ENCODE measurements at places on chromosomes 13 and 19.
A peak's percentile ranks its signal among the peaks of the same experiment; 100 is the strongest.

- no peak for DNase-seq
Measured at GRCh38 chr19:2574478-2574931, 98.6 kb downstream of the GADD45B start.

DNA sequence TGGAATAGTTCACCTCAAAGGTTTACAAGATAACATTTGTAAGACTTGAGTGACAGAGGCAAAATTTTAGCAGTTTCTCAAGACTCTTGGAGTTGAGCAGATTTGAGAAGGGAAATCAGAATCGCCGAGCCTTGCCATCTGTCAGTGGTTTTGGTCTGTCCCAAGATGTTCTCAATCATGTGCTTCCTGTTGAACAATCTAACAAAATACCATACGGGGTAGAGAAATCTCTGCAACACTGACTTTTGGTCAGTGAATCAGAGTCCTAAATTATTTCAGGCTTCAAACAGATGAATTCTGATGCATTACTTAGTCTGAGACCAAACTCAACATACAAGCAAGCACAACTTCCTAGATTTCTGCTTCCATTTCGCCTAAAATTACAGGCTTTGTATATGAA, 3.8 kb downstream of the KCTD12 start:
- no peak for DNase-seq

DNA sequence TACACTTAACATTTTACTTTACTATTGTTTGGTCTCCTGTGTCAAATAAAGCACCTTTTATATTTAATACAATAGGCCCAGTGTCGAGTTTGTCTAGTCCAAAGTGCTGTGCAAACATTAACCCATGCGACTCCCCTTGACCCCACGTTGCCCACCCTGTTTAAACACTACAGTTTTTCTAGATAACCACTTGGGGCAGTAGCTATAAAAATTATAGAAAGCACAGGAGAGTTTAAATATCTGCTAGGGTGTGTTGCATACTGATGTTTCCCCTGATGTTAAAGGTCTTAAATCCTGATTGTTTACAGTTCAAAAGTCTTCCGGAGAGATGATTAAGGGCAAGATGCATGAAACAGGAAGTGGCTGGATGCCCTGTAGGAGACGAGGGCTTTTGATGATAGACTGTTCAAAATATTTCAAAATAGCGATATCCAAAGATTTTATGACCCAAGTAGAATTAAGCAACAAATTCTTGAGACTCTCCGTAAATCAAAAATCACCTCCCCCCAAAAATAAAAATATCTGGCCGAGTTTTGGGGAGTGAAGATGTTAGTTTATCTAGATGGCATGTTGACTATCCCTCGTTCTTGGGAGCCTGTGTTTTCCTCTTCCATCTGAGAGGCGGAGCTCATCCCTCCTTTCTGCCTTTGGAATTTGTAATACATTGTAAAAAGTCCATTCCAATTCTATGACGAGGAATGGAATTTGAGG, 167.1 kb downstream of the FGF9 start:
- DNase-seq: no peak

DNA sequence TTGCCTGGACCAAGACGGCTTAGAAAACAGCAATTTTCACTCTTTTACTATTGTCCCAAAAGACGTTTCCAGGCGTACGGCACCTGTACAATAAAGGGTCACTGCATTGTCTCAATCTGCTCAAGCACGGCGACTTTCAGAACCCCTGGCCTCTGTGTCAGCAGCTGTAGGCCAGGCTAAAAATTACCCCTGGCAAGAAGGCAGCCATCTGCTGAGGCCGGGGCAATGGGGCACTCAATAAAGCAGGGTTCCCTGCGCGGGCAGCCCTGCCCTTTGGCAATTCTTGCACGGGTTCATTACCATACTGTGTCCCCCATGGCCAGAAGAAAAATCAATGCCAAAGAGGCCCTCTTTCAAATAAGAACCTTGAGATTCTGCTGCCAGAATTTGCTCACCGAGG, 52.1 kb downstream of the STK24 start:
- DNase-seq: no peak

DNA sequence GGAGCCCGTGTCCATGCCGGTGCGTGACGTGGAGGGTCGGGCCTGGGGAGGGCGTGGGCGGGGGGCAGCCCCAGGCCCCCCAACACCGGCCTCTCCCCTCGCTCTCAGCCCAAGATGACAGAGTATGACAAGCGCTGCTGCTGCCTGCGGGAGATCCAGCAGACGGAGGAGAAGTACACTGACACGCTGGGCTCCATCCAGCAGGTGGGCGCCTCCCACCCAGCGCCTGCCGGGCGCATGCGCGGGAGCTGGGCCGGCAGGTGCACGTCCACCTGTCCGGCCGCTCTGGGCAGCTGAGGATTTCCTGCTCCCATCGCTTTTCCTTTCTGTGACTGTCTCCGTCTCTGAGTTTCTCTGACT, 49.8 kb downstream of the VAV1 start:
- DNase-seq: peak; percentile 37

DNA sequence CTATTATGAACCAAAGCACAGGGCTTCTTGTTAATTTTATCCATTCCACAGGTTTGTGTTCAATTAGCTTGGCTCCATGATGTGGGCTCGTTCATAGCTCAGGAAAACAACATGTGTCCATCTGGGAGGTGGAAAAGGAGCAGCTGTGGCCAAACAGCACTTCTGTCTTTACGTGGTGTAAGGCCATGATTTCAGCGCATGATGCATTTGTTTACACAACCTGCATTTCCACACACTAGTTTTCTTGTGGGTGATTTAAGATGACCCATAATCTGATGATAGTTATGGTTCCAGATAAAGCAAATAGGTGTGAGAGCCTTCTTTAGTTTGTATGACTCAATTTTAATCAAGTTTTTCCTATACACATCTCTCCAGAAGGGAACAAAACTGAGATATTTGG, 101.7 kb downstream of the TNFRSF19 start:
- DNase-seq: no peak
